ENCODE measurements at places on chromosomes 5 and 9. TPM values are rescaled to one million over a fixed set of nuclear protein-coding genes. Genes with fewer than 3 reads are reported as not detected.

Gene CTSL
- total RNA-seq, result 635 TPM

Gene NR5A1
- not detected for total RNA-seq

Gene EDIL3
- total RNA-seq, result 18.2 TPM

Gene KIAA0825
- total RNA-seq, result 3.0 TPM

Gene CDC20B
- total RNA-seq, result not detected

Gene FBXL7
- total RNA-seq, result 2.9 TPM

Gene TRIM7
- total RNA-seq, result 1.2 TPM

Gene HAVCR2
- total RNA-seq, result 0.09 TPM

Gene CDH6
- total RNA-seq, result 40.0 TPM

Gene EPB41L4A
- 0.37 TPM for total RNA-seq

Gene KIF4B
- total RNA-seq, result under 0.01 TPM

Gene EMB
- 2.1 TPM for total RNA-seq

Gene CDO1
- total RNA-seq, result 7.7 TPM

Gene TPPP
- total RNA-seq, result 0.09 TPM

Gene RMRP
- 90,129 TPM for total RNA-seq

Gene DPYSL3
- 106 TPM for total RNA-seq
